ENCODE measurements at places on chromosomes 12 and 14. TPM values are rescaled to one million over a fixed set of nuclear protein-coding genes. Genes with fewer than 3 reads are reported as not detected.
A peak's percentile ranks its signal among the peaks of the same experiment; 100 is the strongest.

DNA sequence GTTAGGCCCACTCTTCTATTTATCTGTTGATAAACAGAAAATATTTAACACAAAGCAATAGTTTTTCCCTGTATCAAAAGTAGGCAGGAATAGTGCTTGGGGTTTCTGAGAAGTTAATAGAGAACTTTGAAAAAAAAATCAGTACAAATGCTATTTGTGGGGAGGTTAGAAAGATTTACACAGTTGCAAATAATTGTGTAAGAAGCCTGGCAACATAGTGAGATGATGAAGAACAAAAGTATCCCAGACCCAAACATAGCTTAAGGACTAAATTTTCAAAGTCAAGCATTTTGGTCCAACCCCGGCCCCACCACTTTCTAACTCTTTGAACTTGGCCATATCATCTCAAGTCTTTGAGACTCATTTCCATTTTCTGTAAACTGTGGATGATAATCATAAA, 687.5 kb upstream of the TMEM132C start:
- no peaks in the 10 kb centered on the region for H3K4me1 ChIP-seq
- DNase-seq: no peak
- peaks cover 13% of the 10 kb centered on the region for H3K27me3 ChIP-seq
- no peak overlapping the region for H3K4me3 ChIP-seq

GRCh38 chr14:88987516-88987915, 163.1 kb downstream of the TTC8 start:
- H3K36me3 ChIP-seq: no peaks in the 10 kb centered on the region
- no peak overlapping the region for H3K27ac ChIP-seq
- H3K4me1 ChIP-seq: no peaks in the 10 kb centered on the region
- no peaks in the 10 kb centered on the region for H3K27me3 ChIP-seq

DNA sequence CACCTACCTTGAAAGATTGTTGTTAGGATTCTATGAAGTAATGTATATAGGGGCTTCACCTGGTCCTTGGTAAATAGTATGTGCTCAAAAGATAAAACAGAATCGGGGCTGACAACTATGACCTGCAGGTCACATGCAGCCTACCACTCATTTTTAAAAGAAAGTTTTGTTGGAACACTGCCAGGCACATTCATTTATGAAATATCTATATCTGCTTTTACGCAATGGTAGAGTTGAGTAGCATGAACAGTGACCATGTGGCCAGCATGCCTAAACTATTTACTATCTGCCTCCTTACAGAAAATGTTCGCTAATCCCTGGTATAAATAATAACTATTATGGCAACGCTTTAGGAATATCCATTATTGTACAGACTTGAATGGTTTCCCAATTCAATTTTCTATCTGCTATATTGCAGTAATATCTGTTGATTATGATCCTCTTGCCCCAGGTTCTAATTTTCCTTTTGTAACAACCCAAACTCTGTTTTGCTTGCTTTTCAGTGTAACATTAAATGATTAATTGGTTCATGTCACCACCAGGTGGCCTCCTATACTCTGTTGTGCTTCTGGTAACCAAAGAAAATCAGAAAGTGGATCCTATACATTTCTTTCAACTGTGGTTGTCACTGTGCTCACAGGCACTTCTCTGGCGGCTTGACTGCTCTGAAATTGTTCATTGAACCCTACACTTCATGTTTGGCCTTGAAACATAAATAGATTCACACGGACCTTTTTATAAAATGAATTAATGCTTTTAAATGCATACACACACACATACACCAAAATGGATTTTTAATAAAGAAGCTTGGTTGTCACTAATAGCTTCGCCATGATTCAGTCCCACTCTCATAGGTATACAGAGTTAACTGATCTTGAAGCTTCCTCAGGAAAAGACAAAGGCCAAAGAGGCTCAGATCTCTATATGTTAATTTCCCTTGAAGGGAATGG, 227.7 kb upstream of the NPAS3 start:
- H3K4me1 ChIP-seq: no peaks in the 10 kb centered on the region
- H3K27ac ChIP-seq: no peak overlapping the region
- H3K4me3 ChIP-seq: no peak overlapping the region
- peaks cover 4% of the 10 kb centered on the region for H3K27me3 ChIP-seq
- no peak for DNase-seq

GRCh38 chr14:105761842-105762241, 235.5 kb downstream of the TMEM121 start:
- no peak overlapping the region for H3K4me3 ChIP-seq
- H3K27me3 ChIP-seq: peaks cover 4% of the 10 kb centered on the region
- no peak for DNase-seq
- no peaks in the 10 kb centered on the region for H3K36me3 ChIP-seq

DNA sequence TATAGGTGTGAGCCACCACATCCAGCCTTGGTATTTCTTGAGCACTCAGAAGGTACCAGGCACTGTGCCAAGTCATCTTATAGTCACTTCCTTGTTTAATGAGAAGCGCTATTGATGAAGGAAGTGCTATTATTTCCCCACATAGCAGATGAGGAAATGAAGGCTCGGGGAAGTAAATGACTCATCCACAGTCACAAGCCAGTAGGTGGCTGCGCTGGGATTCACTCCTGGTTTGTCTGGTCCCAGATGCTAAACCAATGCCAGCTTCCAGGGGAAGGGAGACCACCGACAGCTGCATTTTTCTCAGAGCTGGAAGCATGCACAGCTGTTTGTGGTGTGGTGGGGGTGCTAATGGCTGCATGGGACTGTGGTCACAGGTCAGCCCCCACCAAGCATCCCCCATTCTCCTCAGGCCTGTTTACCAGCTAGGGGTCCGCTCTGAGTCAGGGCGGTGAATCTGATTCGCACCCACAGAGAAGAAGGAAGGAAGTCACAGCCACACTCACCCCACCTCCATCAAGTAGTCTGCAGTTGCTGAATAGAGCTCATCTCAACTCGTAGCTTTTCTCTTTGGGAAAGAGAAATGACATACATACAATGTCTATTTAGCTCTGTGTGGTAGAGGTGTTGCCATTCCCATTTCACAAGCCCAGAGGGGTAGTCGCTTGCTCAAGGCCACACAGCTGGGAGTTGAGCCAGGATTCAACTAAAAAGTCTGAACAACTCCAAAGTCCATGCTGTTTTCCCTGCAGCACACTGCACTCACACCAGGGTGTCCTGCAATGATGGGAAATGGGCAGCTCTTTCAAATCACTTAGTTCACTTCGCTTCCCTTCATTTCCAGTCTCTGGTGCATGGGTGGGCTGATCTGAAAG, 6.3 kb upstream of the LTBP2 start:
- peaks cover 2% of the 10 kb centered on the region for H3K36me3 ChIP-seq
- peak overlapping the region; percentile 39 for H3K4me3 ChIP-seq

Gene SLC5A8
- not detected for total RNA-seq

DNA sequence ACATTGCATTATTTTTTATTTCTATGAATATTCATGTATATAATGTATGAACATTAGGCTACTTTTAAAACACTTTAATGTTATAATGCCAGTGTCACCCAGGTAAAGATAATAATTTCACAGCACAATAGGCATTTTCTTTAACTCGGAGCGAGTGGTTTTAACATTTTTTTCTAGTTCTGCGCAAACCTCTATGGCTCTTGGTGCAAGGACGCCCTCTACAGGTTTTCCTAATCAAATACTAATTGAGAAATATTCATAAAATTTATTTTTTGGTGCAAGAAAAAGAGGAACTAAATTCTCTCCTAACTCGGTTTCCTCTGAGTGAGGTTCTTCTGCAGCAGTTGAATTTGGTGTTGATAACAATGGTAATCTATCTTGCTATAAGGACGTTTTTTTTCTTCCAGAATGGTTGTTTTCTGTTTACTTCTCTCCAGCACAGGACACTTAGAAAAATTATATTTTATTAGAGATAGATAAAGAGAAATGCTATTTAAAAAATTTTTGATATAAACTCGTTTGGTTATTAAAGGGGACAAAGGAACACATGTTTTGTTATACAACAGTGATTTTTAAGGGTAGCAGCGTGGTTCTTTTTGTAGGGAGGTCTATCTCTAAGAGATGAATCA, 2.4 kb upstream of the WIF1 start:
- peaks cover 32% of the 10 kb centered on the region for H3K27me3 ChIP-seq
- no peak overlapping the region for H3K4me3 ChIP-seq
- no peaks in the 10 kb centered on the region for H3K36me3 ChIP-seq

DNA sequence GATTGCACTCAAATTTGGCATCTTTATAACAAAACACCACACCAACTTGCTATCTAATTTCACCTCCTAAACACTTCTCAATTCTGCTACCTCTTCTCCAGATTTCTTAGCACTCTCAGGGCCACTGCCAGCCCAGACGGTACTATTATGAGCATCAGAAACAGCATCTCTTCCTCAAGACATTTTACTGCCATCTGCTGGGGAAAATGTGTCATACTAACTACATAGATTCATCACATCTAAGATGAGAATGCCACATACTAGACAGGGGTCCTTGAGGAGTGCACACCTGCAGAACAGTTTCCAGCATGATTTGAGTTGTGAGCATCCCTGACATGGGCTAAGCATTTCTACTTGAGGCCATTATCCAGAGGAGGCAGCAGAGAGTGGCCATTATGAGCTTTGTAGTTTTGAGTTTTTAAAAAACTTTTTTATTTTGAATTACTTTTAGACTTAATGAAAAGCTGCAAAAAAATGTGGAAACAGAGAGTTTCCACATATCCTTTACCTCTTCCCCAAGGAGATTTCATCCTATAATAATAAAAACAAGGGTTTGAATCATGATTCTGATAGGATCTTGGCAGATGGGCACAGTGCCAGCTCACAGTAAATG, 15.1 kb upstream of the GRIP1 start:
- no peaks in the 10 kb centered on the region for H3K36me3 ChIP-seq
- H3K4me3 ChIP-seq: no peak overlapping the region
- H3K27ac ChIP-seq: no peak overlapping the region
- DNase-seq: no peak
- peaks cover 22% of the 10 kb centered on the region for H3K27me3 ChIP-seq

DNA sequence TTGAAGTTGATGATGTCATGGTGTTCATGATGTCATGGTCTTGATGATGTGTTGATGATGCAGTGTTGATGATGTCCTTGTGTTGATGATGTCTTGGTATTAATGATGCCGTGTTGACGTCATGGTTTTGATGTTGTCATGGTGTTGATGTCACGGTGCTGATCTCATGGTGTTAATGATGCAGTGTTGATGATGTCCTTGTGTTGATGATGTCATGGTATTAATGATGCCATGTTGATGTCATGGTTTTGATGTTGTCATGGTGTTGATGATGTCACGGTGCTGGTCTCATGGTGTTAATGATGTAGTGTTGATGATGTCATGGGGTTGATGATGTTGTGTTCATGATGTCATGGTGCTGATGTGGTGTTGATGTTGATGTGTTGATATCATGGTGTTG, 48.0 kb upstream of the RIMBP2 start:
- peaks cover 31% of the 10 kb centered on the region for H3K4me1 ChIP-seq
- peaks cover 3% of the 10 kb centered on the region for H3K27me3 ChIP-seq
- H3K27ac ChIP-seq: no peak overlapping the region
- DNase-seq: no peak
- no peaks in the 10 kb centered on the region for H3K36me3 ChIP-seq

Measured in activated CD4-positive, alpha-beta memory T cell treated with anti-CD3 and anti-CD28 coated beads, Interleukin-2, amount 10 ng/mL, durations not matched to agents 7 days and 5 days (primary cell).